ENCODE measurements at places on chromosomes 5 and 9. TPM values are rescaled to one million over a fixed set of nuclear protein-coding genes. Genes with fewer than 3 reads are reported as not detected.

DNA sequence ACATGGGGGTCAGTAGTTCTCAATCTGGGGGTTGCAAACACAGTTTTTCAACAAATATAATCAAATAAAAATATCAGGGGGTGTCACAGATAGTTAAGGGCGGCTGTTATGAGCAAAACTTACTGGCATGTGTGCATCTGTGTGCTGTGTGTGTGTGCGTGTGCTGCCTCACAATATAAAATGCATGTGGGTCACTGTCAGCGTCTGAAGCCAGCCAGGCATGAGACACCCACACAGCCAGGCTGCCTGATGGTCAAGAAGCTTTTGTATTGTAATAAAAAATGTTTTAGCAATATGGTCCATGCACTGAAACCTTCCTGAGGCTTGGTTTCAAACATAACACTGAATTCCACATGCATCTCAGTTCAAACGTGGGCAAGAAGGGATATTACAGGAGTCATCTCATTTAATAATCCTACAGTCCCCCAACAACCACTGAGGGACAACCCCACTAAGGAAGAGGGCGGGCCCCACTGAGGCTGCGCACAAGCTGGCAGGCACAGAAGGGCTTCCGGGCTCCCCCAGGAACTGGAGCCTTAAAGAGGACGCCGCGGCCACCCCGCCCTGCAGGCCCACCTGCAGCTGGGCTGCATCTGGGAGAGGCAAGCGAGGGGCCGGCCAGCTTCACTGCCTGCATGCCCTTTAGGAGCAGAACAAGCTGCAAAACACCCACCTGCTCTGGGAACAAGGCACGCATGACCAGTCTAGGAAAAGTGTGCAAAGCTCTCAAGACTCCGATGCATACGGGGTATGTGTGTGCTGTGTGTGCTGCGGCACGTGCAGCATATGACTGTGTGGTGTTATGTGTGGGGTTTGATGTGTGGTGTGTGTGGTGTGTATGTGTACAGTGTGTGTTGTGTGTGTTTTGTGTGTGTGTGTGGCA lies 14.1 kb downstream of the SEMA4D start:
- DNase-seq = no peak

DNA sequence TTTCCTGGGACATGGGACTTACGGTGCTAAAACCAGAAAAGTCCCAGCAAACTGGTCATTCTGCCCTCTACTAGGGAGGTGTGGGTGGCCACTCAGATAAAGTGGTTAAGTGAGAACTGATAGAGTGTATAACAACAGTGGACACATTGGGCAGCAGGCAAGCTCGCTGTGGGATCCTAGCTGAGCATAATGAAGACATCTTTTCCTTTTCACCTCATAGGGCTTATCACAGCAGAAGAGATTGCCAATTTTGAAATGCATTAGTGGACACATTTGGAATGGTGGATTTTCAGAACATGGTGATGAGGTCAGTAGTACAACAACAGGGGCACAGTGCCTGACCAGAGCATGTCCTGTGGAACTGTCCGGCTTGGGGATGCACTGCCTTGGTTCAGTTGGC lies 477.1 kb upstream of the KIF2A start:
- DNase-seq = no peak

DNA sequence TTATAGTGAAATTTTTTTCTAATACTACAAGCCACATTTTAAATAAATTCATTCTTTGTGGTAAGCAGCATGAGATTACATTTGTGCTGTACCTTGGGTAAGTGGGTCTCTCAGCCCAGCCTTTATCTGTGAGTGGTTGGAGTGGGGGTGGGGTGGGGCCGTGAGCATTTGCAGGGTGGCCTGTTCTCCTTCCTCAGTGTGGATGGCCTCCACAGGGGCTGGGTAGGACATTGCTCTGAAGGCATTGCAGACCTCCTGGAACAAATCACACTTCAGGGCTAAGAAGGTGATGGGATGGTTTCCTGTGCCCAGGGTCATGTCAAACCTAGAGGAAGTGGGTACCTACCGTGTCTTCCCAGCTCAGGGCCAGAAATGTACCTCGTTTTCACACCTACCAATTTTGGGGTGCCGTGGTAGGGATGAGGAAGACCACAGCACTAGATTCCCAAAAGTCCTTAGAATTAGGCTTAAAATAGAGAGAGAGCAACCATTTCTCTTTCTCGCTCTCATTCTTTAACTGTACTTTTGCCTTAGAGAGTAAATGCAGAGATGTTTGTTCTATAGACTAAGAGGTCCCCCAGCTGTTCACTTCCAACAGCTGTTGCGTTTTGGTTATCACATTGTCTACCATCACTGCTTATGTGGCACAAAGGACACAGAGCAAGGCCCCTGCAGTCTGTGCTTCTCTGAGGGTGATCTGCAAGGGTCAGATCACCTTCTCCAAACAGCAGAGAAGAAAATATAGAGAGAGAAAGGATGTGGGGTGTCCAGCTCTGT lies 83.4 kb upstream of the CTSL start:
- no peak for DNase-seq

- no peak for DNase-seq
These were observed 283.3 kb downstream of the SPOCK1 start for GRCh38 chr5:137215780-137216179.

GRCh38 chr5:127647361-127647958 lies 1.4 kb upstream of the CTXN3 start:
- DNase-seq = peak; percentile 18

GRCh38 chr5:125696762-125697161 lies 726.4 kb upstream of the GRAMD2B start:
- peak; percentile 70 for DNase-seq

DNA sequence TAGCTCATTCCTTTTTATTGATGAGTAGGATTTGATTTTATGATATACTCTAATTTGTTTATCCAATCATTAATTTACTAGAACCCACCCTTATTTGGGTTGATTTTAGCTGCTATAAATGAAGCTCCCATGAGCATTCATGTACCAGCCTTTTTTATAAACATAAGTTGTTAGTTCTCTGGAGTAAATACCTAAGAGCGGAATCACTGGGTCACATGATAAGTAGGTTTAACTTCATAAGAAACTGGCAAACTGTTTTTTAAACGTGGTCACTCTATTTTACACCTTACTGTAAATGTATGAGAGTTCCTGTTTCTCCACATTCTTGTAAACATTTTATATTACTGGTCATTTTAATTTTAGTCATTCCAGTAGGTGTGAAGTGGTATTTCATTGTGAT lies 364.6 kb downstream of the NPR3 start:
- DNase-seq = no peak

- DNase-seq = no peak
These were observed 26.4 kb downstream of the RGS7BP start for GRCh38 chr5:64532212-64532611.

DNA sequence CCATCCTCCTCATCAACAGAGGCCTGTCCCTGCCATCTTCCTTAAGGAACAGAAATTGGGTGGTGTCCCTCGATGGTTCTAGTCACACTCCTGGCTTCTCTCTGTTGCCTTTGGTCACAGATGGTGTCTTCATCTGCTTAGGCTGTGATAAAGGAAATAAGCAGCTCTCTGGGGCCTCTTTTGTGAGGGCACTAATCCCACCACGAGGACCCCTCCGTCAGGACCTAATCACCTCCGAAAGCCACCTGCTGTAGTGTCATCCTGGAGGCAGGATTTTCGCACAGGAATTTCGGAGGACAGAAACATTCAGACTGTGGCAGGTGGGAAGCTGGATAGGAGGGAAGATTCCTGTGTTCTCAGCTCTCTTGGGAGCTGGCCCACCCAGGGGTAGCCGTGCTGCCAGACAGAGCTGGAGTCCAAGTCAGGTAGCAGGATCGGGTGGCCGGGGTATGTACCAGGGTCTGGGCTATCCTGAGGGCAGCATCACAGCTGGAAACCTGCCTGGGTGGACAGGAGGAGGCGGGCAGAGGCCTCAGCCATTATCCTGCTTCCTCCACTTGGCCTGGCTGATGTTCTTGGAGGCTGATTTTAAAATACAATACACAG lies 59.5 kb downstream of the ANKRD33B start:
- DNase-seq = no peak

- DNase-seq = no peak
These were observed 98.2 kb upstream of the GRHPR start for GRCh38 chr9:37324261-37324683.

- DNase-seq = peak; percentile 76
These were observed 1.5 kb downstream of the VAV2 start for GRCh38 chr9:133990366-133991213.

DNA sequence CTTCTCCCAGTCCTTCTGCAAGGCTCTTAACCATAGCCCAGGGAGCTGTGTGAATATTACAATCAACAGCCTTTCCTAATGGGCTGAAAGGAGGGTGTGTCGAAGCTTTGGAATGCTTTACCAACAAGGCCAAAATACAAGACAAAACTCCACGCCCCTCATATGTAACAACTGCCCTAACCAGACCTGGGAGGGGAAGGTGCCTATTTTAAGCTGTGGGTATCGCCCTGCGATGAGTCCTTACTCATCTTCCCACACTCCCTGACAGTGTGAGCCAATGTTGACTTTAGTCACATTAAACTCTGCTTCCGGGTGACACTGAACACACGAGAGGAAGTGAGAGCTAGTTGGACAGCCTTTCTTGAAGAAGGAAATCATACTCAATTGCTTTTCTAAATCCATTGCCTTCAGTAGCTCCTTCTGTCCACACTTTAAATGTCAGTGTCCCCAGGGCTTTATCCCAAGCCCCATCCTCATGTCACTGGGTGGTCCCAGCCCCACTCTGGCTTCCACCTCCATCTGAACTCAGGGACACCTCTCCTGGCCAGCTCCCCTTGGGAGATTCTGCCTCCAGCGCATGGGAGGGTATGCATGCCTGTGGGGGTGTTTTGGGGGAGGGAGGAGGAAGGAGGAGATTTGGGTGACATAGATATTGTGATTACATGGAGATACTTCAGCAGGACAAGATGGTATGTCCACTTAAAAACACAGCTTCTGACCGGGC lies 6.5 kb upstream of the TBC1D9B start:
- peak; percentile 98 for DNase-seq

- peak; percentile 57 for DNase-seq
These were observed 749.2 kb downstream of the TLE4 start for GRCh38 chr9:80320916-80321315.

DNA sequence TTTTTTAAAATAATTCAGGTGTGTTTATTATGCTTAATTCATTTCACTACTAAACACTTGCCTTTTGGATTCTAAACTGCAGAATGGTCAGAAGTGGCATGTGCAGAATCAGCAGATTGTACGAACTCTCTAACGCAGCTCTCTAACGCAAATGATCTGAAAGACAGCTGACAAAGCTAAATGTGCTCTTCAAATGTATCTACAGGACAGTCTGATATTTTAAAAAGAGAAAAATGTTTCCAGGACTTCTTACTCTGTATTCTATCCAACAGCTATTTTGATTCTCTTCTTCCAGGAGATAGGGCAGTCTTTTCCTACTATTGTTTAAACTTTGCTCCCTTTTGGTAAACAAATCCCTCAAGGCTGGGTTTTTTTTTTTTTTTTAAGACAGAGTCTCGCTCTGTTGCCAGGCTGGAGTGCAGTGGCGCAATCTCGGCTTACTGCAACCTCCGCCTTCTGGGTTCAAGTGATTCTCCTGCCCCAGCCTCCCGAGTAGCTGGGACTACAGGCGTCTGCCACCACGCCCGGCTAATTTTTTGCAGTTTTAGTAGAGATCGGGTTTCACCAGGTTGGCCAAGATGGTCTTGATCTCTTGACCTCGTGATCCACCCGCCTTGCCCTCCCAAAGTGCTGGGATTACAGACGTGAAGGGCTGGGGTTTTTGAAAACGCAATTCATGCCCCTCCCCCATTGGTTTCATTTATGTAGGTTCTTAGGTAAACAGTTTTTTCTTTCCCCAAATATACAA lies 1.2 kb downstream of the NMRK1 start:
- DNase-seq = no peak

The ASS1 gene
- 81.3 TPM for total RNA-seq

The SLCO6A1 gene
- 0.16 TPM for total RNA-seq

The AGXT2 gene
- total RNA-seq = not detected

The MLANA gene
- 0.70 TPM for total RNA-seq

The OR1Q1 gene
- total RNA-seq = not detected

The IFNA2 gene
- total RNA-seq = not detected

The SLC23A1 gene
- not detected for total RNA-seq

The LECT2 gene
- not detected for total RNA-seq
